Glutamatergic neuron (in vitro differentiated cells): ENCODE measurements at places on chromosomes 16 and 17. TPM values are rescaled to one million over a fixed set of nuclear protein-coding genes. Genes with fewer than 3 reads are reported as not detected.

GRCh38 chr16:75616521-75617010, 6.5 kb downstream of the ADAT1 start:
- DNase-seq, result no peak

DNA sequence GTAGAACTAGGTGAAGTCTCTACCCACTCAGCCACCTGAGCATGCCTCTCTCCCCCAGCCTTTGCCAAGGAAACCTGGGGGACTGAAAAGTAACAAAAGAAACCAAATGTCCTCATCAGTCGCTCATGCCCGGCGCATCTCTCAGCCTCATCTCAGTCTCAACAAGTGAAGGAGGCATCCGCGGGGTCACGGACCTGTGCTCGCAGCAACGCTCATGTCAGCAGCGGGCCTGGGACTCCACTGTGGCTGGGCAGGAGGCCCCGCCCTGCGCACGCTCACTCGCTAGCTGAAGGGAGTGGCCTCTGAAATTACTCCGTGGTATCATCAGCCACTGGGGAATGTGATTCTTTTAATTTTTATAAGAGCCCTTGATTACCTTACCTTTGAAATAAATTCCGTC, 31.3 kb downstream of the MAP1LC3B start:
- DNase-seq, result no peak

- DNase-seq, result no peak
Measured at GRCh38 chr16:78761427-78761826, 662.0 kb downstream of the WWOX start.

GRCh38 chr17:82062076-82062983, 3.3 kb downstream of the DUS1L start:
- no peak for DNase-seq

- DNase-seq, result no peak
Measured at GRCh38 chr16:56226187-56226586, 34.9 kb downstream of the GNAO1 start.

DDX42 gene
- total RNA-seq, result 181 TPM

TOP2A gene
- total RNA-seq, result 32.4 TPM

PPP1R1B gene
- total RNA-seq, result not detected

- DNase-seq, result peak; percentile 90
Measured at GRCh38 chr17:42405963-42406495, 17.0 kb downstream of the CAVIN1 start.

EXOC3L1 gene
- total RNA-seq, result 3.6 TPM

- DNase-seq, result no peak
Measured at GRCh38 chr16:73204359-73205152, 156.6 kb upstream of the ZFHX3 start.

ZG16 gene
- total RNA-seq, result not detected

- DNase-seq, result no peak
Measured at GRCh38 chr16:83315271-83315670, 492.5 kb upstream of the HSBP1 start.

PRAC1 gene
- not detected for total RNA-seq

GRCh38 chr17:40726919-40727318, 23.4 kb upstream of the KRT24 start:
- DNase-seq, result no peak

- DNase-seq, result no peak
Measured at GRCh38 chr16:66901626-66902025, 17.1 kb downstream of the CDH16 start.

DNA sequence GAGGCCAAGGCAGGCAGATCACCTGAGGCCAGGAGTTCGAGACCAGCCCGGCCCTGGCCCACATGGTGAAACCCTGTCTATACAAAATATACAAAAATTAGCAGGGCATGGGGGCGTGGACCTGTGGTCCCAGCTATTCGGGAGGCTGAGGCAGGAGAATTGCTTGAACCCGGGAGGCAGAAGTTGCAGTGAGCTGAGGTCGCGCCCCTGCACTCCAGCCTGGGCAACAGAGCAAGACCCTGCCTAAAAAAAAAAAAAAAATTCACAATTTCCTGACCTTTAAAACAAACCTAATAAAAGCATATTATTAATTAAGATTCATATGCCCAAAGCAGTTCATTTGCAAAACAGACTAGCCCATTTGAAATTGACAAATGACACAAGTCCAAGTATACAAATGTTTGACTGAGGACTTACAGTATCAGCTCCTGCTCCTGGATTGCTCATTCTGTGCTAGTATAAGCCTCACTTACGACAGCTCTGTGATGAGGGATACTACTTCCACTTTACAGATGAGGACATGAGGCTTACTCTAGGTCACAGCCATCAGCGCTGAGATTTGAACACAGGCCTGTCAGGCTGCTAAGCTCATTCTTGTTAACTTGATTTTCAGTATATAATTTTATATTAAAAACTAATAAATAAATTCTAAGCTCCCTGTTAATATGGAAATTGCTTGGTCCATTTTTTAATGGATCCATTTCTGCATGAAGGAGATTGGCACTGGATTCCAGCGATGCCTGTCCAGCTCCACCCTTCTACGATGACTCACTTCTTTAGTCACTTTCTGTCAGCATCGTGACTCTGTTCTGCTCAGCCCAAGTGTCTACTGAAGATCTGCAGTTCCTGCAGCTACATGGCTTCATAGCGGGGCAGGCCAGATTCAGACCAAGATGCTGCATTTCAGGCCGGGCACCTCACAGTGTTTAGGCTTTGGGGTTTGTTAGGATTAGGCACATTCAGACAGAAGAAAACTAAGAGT, 88.2 kb downstream of the WDR59 start:
- no peak for DNase-seq

CX3CL1 gene
- total RNA-seq, result not detected

DNA sequence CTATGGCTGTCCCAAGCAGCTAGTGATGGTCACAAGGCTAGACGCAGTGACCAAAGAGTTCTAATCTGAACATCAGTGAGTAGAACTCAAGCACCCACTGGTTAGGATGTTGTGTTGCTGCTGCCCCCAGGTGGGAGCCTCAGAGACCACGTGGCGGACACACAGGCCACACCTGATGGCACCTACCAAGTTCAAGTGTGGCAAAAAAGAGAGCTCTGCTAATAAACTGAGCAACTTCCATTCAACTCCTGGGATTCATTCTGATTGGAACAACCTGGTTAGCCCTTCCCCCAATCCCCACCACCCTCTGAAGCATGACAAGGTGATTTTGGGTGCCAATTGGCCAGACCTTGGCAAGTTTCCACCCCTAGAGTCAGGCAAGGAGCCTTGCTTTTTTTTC, 3.5 kb upstream of the LCMT1 start:
- no peak for DNase-seq

DNA sequence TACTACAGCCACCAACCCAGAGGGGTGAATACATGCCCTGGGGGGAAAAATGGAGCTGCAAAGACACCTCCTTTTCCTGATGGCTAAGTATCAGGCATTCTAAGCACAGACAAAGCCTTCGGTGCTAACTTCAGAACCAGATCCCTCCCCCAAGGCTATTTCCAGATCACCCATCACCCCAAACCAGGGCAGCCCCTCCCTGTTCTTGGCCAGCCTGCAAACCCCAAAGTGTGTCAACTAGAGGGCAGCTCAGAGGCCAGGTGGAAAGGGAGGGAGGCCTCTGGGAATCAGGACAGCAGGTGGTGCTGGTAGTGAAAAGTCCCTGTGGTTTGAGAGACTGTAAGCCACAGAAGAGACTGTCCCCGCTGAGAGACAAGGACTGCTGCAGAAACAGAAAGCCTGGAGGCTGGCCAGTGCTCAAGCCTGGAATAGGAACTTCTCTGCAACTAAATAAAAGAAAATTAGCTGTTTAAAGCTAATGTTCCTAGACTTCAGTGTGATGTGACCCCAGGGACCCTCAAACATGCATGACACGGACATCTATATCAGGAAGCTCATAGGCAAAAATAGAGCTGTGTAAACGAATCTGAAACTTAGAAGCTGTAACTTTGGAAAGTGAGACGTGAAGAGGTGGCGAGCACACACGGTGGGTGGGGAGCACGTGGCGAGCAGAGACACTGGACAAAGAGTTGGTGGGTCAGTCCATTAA, 9.1 kb downstream of the TUBG1 start:
- DNase-seq, result no peak

DNA sequence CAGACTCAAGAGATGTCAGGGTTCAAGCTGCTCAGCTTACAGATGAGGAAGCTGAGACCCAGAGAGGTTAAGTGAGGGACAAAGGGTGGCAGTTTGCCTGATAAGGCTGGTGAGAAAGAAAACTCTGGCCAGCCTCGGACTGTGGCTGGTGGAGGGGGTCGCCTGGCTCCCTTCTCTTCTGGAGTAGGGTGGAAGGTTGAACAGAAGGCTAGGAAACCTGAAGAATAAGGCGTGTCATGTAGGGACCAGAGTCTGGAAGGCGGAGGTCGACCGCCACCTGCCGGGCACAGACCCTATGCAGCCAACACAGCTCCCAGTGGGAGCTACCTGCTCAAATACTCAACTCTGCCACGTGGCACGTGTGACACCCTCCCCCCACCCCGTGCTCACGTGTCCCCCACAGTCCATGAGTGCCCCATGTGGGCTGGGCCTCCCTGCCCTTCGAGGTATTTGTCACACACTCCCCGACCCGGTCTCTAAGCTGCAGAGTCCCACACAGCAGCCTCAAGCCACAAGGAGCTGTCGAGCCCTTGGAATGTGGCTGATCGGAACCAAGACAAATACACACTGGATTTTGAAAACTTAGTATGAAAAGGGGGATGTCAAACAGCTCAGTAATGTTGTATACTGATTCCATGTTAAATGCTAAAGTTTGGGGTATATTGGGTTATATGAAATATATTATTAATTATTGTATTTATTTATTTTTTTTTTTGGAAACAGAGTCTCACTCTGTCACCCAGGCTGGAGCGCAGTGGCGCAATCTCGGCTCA, 11.8 kb downstream of the HID1 start:
- DNase-seq, result peak; percentile 71

NPIPA7 gene
- 10.4 TPM for total RNA-seq

MXRA7 gene
- 236 TPM for total RNA-seq

DNA sequence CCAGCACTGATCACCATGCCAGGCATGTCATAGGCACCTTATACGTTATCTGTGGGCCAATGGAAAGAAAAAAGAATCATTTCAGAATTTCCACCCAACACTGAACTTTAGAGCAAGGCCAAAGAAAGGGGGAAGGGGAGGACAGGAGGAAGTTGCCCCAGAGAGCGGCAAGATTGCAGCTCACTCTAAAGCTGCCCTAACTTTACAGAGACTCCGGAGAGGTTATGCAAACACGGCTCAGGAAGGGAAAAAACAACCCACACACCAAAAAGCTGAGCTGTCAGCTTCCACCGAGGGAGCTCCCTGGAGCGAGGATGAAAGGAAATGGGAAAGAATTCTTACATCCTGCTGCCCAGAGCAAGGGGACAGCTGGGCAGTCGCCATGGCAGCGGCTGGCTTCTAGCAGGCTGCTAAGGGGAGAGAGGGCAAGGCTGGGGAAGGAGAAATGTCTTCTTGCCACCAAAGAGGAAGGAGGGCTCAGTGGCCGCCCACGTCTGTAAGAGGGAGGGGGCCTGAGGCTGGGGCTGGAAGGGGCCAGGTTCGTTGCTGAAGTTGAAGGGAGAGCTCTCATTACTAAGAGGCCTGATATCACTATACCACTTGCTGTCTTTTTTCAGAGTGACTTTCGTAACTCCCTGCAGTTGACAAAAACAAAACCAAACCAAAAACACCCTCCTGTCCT, 18.2 kb downstream of the COTL1 start:
- DNase-seq, result peak; percentile 64

DNA sequence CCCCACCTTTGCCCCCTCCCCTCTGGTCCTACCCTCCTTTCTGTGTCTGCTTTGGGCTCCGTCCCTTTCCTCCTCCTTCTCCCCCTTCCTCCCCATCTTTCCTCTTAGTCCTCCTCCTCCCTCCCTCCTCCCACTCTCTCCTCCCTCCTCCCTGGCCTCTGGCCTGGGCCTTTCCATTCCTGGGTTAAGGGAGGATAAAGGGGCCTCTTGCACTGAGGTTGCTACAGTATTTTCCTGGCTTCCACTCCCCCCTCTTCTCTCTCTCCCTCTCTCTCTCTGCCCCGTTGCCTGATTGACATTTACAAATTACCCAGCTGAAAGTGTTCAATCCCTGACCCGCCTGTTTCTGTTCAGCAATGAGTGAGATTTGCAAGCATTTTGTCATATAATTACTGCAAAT, 44.0 kb downstream of the MRM1 start:
- no peak for DNase-seq

GRCh38 chr16:641326-642188, at the start of gene MCRIP2:
Gene MCRIP2 (plus strand): TSS chr16:641828. CDS start chr16:641992, 164 bp downstream.
- peak; percentile 90 for DNase-seq

SLC5A11 gene
- total RNA-seq, result not detected

- peak; percentile 29 for DNase-seq
Measured at GRCh38 chr17:80959330-80960036, 32.2 kb upstream of the CHMP6 start.
